ENCODE measurements at places on chromosomes 5 and 9.
A peak's percentile ranks its signal among the peaks of the same experiment; 100 is the strongest.

DNA sequence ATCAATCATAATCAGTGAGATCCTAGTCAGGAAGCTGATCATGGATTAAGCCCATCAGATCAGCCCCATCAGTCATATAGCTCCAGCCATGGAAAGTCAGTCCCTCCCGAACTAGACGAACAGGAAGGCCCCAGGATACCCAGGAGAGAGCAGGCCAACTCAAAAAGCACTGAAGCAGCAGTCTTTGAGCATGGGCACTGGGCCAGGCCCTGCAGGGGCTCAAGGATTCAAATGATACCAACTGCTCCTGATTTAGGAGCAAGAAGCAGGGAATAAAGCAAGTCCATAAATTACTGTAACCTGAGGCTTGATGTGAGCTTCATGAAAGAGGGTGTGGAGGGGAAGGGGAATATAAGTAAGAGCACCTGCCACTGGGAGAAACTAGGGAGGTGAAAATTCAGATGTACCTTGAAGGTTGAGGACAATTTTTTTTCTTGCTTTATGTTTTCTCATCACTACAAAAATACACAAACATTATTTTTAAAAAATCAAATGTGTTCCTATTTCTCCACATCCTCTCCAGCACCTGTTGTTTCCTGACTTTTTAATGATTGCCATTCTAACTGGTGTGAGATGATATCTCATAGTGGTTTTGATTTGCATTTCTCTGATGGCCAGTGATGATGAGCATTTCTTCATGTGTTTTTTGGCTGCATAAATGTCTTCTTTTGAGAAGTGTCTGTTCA lies 115.2 kb downstream of the SIL1 start:
- DNase-seq: no peak

DNA sequence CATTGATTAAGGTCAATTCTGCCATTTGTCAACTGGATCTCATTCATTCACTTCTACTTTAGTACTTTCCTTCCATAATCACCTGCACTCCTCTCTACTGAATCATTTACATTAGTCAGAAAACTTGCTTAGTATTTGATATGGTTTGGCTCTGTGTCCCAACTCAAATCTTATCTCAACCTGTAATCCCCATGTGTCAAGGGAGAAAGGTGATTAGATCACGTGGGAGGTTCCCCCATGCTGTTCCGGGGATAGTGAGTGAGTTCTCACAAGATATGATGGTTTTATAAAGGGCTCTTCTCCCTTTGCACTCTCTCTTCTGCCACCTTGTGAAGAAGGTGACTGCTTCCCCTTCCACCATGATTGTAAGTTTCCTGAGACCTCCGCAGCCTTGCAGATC lies 23.7 kb upstream of the UGCG start:
- no peak for DNase-seq

DNA sequence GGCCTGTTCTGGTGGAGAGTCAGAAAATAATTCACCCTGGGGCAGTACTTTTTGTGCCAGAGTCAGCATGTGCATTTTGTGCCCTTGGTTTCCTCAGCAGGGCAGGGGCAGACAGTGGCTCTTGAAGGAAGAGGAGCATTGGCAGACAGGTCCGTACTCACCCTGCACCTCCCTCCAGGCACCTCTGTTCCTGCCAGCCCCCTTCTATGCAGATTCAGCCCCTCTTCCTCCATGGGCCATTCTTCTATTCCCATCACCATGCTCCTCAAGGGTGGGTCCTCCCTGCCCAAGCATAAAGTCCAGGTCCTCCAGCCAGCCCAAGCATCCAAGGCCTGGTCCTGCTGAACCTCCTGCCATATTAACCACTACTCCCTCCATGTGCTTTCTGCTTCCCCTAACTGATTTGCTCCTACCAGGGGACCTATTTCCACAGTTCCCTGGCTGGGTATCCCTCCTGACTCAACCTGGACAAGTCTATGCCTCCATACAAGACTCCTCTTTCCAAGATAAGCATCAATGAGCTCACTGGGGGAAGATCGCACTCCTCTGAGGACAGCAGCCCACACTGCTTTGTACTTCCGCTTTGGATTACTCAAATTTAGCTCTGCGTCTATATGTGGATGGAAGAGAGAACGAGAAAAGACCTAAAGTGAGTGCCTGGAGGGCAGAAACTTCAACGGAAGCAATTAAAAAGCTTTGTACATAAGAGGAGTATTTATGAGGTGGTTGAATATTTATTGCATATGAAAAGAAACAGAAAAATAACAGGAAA lies 9.3 kb upstream of the ACSL6 start:
- no peak for DNase-seq

- no peak for DNase-seq
Measured at GRCh38 chr5:79666758-79667157, 22.9 kb upstream of the CMYA5 start.

GRCh38 chr5:156819967-156820581 lies 30.0 kb upstream of the PPP1R2B start:
- no peak for DNase-seq

DNA sequence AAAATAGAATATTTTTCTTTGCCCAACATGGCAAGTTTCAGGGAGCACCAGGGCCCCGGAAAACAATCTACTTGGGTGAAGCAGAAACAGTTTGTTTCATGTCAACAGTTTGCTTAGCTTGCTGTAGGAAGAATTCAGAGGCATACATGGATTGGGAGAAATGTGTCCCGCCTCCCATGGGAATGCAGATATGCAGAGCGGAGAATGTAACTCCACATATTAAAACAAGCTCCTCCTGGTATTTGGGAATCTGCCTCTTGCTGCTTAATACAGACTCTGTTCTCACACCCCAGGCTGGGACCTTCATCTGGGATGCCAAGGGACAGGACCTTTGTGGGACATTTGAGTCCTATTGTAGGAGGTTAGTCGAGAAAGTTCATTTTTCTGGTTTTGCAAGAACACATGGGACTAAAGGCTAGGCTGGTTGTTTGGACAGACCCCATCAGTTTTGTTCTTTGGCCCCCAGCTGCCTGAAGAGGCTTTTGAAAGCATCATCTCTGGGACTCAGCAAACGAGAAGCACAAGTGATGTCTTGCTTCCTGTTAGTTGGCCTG lies 220.5 kb upstream of the ADRA1B start:
- no peak for DNase-seq

- DNase-seq: no peak
Measured at GRCh38 chr9:124239249-124240073, 18.3 kb upstream of the NEK6 start.

DNA sequence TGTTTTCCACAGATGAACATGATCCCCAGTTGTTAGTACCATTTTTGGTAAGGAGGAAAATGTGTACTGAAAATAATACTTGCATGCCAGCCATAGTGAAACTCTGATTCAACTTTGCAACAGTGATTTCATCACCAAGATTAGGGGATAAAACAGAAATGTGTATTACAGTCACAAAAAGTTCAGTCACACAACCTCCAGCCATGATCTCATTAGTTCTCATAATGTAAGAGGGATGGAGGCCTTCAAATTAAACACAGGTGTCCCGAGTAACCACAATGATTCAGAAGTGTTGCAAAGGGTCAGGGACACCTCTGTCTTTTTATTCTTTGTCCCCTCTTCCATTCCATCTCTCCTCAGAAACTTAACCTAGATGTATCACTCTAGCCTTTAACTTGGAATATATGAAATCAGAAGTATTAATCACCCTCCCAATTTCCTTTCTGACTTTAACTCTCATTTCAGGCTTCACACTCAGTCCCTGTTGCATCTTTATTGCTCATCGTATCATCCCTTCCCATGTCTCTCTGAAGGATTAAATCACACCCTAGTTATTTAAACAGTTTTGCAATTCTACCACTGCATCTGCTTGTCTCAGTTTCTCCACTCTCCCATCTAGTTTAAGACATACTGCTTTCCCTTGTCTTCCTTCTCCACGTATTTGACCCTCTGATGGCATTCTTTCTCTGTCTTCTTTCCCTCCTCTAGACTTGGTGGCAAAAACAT lies 291.2 kb downstream of the ADAMTS6 start:
- peak; percentile 86 for DNase-seq

DNA sequence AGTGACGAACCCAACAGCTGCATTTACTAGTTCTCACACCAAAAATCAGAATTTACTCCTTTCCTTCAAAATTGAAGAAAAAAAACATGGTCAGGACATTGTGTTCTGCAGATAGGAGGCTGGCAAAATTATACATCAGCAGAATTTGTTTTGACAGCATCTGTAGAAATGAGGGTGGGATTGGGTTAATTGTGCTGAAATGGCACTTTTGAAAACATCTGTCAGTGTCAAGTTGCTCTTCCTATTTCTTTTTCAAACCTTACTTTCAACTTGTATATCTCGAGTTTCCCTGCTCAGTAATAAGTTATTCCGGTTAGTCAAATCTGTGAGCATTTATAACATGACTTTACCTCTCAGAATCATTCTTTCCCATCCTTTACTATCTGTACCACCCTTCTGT lies 19.8 kb downstream of the WDR36 start:
- DNase-seq: no peak

GRCh38 chr5:135039271-135040033 lies 5.4 kb upstream of the PITX1 start:
- no peak for DNase-seq

DNA sequence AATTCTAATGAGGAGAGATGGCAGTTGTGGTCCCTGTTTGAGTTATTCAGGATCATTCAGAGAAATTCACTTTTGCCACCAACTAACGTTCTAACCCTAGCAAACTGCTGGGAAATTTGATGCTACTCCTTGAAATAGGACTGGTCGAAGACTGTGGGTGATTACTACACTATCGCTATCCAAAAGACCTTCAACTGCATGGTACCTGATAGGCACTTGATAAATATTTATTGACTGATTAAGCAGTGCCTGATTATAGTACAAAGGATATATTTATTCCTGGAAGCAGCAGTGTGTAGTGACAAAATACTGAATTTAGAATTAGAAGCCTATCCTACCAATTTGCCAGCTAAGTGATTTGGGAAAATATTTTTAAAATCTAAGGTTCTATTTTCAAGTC lies 14.1 kb upstream of the MAP3K1 start:
- DNase-seq: no peak

DNA sequence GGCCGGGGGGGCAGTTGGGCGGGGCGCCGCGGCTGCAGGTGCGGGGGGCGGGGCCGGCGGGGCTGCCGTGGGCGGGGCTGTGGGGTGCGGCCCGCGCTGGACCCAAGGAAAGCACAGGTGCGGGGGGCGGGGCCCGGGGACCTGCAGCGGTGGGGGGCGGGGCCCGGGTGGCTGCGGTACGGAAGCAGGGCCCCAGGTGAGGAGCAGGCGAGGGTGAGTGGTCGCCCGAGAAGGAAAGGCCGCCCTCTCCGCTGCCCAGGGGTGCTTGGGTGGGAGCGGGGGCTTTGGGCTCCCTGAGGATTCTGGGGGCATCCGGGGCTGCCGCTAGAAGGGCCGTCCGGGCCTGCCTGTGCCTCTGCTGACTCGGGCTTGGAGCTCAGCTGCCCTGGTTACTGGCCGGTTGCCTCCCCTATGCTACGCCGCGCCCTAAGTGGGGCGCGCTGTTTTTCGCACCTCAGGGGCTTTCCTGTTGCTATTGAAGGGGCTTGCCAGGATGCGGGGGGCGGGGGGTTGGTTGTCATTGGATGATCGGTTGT lies 767 bp downstream of the RALGPS1 start:
- no peak for DNase-seq

- DNase-seq: no peak
Measured at GRCh38 chr5:40875958-40876357, 33.3 kb upstream of the C7 start.

- DNase-seq: no peak
Measured at GRCh38 chr9:24652181-24652580, 106.5 kb upstream of the IZUMO3 start.

DNA sequence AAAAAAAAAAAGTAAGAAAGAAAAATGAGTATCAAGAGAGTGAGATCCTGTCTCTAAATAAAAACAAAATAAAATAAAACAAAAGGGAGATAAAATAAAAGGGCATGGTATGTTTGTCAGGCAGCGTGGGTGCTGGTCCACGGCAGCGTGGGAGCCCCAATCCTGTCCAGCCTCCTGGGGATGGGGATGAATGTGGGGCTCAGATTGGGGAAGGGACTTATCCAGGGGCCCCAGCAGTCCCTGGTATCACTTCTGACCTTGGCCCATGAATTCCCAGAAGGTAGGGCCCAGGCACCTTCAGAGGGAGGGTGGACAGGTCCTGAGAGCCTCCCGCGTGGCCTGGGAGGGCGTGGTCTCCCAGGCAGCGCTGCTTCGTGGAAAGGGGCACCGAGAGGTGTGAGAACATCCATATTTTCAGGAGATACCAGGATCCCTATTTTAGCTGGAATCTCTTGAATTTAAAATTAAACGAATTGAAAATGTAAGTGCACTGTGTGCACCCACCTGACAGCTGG lies 71.2 kb downstream of the ZNF354C start:
- DNase-seq: no peak

DNA sequence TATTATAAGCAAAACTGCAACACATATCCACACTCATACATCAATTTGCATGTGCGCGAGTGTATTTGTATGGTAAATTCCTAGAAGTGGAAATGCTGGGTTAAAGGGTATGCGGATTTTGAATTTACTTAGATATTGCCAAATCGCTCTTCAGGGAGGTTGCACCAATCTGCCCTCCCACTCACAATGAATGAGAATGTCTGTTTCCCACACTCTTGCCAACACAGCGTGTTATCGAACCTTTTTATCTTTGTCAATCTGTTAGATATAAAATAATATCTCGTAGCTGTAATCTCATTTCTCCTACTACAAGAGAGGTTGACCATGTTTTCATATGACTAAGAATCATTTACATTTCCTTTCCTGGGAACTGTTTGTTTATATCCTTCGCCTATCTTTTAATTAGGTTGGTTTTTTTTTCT lies 35.7 kb downstream of the LHX2 start:
- DNase-seq: peak; percentile 43

GRCh38 chr9:124281931-124282371 lies 24.2 kb downstream of the NEK6 start:
- DNase-seq: no peak

DNA sequence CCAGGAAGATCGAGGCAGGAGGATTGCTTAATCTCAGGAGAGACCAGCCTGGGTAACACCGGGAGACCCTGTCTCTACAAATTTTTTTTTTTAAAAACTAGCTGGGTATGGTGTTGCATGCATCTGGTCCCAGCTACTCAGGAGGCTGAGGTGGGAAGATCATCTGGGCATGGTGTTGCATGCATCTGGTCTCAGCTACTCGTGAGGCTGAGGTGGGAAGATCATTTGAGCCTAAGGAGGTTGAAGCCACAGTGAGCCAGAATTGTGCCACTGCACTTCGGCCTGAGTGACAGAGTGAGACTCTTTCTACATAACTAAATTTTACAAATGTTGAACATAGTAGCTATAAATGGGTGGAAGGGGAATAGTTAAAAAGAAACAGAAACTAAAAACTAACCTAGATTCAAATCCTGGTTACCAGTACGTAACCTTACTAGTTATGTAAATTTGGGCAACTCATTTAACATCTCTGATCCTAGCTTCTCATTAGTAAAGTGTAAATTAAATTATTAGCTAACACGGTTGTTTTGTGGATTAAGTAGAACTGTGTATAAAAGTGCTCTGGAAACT lies 41.7 kb downstream of the TMEM161B start:
- no peak for DNase-seq

Measured in cardiac fibroblast (primary cell).